Anterior cingulate cortex (tissue), 58 donors: ENCODE measurements at places on chromosomes 3 and 15.

- no peak for DNase-seq
Observed at GRCh38 chr3:7444886-7445285, 584.0 kb downstream of the GRM7 start.

DNA sequence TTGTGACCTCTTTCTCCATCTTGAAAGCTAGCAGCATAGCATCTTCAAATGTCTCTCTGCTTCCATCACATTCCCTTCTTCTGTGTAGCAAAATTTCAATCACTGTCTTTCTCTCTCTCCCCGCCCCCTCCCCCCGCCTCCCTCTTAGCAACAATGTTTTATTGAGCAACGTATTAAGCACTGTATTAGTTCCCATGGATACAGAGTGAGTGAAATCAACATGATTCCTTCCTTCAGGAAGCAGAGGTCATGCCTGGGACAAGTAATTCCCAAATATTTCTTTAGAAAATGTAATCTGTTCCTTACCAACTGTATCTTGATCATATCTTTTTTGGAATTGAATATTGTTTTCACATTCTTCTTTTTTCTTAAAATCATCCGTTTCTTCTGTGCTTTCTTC, 373.7 kb upstream of the NECTIN3 start:
- DNase-seq: no peak

DNA sequence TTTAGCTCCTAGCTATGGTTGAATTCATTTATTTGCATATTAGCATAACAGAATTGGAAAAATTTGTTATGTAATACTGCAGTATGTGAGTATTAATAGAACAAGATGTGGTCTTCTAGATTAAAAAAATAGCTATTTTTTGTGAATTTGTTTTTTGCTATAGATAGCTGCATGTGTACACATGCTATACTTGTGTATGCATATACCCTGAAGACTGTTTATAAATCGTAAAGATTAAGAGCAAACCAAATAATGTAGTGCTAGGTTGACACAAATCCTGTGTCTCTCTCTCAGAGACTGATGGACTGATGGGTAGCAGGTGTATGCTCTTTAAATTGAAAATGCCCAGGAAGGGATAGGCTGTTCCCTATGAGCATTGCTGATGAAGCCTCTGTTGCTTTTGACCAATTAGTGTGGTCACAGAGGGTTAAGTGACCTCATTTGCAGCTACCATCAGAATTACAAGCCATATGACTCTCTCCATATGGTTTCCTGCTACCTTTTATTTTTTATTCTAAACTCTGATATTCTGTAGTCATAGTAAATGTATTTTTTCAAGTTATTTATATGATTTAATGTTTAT, 9.0 kb downstream of the PLCL2 start:
- no peak for DNase-seq

- DNase-seq: no peak
Observed at GRCh38 chr3:40878464-40878905, 320.8 kb upstream of the CTNNB1 start.

GRCh38 chr3:196969134-196969659, 564 bp upstream of the PIGZ start:
- DNase-seq: no peak

GRCh38 chr15:68672781-68673205, 94.0 kb downstream of the CORO2B start:
- DNase-seq: no peak

DNA sequence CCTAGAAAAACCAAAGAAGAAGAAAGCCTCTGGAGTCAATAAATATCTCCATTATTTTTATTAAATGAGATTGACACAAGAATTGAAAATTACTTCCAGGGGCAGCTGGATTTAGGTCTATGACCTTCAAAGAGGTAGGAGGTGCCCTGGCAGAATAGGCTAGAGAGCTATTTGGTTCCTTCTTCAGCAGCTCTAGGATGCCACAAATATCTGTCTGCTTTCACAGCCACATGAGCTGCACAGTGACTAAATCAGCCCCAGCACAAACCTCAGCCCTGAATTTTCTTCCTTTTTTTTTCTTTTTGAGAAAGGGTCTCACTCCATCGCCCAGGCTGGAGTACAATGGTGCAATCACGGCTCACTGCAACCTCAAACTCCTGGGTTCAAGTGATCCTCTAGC, 223.5 kb downstream of the ABHD5 start:
- DNase-seq: no peak

GRCh38 chr3:188914552-188914951, 257.2 kb upstream of the TPRG1 start:
- no peak for DNase-seq

GRCh38 chr3:64262574-64263114, 37.4 kb upstream of the PRICKLE2 start:
- DNase-seq: no peak

- no peak for DNase-seq
Observed at GRCh38 chr3:108473711-108474110, 36.7 kb downstream of the MYH15 start.

DNA sequence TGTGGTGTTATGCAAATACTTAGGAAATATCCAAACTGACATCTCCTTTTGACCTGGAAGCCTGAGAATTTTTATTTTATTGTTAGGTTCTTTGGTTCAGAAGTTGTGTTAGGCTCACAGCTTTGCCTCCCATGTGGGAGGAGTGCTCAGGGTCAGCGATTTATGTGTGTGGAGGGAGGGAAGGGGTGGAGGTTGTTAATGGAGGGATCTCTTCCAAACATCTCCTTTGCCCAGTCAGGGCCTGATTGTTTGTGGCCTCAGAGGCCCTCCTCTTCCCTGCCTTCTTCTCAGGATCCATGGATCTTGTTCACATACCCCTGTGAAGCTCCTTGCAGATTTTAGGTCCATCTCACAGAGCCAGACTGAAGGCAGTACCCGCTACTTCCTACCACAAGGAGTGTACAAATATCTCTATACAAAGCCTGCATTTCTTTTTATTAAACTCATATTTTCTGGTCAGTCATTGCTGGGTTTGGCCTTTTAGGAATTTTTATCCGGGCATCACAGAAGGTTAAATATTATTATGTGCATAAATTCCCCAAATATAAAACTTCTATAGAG, 40.3 kb downstream of the BBX start:
- DNase-seq: no peak

- peak; percentile 33 for DNase-seq
Observed at GRCh38 chr15:74616366-74616939, 817 bp downstream of the CLK3 start.

DNA sequence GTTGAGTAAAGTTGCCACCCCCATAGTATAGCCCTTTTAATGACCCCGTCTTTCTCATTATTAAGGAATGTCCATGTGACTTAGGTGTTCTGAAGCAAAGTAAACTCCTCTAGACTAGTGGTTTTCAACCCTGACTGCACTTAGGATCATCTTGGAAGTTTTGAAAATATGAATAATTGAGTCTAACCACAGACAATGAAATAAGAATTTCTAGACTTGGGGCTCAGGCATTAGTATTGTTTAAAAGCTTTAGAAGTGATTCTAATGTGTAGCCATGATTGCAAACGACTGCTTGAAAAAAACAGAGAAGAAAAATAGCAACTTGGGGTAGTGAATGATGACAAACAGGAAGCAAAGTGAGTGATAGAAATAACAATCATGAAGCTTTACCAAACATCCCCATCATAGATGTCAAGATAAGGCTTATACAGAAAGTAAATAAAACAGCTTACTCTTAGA, 35.0 kb downstream of the ALCAM start:
- DNase-seq: no peak
